ENCODE measurements at places on chromosomes 6 and 20.

DNA sequence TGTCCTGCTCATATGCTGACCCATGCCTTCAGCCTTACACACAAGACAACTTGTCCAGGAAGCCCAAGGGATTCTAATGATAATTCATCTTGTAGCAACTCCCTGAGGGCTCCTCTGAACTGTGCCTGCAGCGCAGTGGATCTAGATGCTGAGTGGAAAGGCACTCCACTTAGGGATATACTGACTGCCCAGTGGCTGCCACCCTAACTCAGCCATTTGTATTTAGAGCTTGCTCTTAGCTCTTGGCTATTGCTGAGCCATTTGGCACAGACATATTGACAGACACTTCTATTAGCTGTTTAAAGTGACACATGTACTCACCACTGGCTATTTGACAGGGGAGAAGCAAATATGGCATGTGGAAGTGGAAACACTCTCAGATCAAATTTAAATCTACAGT is 278.3 kb upstream of the SGK1 start:
- no peak for DNase-seq

DNA sequence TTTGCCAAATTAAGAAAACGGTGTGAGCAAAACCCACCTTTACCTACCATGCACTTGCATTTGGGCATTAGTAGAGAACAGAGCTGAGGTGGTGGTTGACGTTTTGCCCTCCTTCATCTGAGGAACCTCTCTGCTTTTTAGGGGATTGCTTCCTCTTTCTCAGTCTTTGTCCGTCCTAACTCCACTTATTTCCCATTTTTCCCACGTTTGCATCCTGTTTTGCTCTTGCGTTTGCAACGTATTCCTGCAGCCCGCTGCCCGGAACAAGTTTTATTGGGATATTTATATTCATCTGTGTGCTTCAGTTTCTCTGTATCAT is 374 bp upstream of the SERINC1 start:
- no peak for DNase-seq

- no peak for DNase-seq
These were observed 70.4 kb upstream of the VGLL2 start for GRCh38 chr6:117194978-117195377.

GRCh38 chr20:40294747-40295146 is 394.3 kb downstream of the MAFB start:
- DNase-seq: no peak

- DNase-seq: no peak
These were observed 74.7 kb upstream of the TMEM170B start for GRCh38 chr6:11462742-11463397.

DNA sequence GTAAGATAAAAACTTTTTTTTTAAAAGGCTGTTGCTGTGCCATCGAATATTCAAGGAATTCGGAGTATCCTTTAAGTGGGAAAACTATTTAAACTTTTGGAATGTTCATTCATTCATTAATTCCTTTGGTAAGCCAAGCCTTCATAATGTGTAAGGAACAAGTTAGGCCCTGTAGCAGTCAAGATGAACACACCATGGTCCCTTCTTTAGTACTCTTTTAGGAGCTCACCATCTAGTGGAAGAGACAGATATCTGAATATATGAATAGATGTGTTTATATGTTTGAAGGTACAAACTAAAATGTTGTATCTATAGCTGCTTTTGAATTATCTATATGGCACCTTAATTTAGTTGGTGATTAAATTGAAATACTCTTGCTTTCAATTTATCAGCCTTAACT is 5.8 kb downstream of the SPO11 start:
- peak; percentile 41 for DNase-seq

DNA sequence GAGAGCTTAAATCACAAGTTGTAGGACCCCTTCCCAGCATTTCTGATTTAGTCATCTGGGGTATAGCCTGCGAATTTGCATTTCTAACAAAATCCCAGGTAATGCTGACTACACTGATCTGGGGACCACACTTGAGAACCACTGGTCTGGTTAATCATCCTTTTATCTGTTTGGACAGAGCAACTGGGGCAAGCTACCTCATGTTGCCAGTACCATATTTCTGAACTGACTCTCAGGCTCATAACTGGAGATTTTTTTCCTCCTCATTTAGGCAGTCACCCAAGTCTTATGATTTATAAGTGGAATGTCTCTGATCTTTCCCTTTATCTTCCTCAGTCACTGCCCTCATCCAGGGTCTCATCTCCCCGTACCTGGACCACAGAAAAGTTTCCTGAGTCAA is 12.0 kb upstream of the GTF3C6 start:
- peak; percentile 18 for DNase-seq

DNA sequence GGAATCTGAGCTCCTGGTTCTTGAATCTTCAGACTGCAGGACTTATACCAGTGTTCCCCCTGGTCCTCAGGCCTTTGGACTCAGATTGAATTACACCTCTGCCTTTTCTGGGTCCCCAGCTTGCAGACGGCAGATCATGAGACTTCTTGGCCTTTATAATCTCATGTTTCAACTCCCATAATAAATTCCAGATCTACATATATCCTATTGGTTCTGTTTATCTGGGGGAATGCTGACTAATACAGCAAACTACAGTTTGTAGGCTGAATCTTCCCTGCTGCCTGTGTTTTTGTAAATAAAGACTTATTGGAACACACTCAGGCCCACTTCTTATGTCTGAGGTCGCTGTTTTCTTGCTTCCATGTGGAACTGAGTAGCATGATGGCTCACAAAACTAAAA is 184.7 kb downstream of the HDGFL1 start:
- no peak for DNase-seq

- no peak for DNase-seq
These were observed 136.8 kb downstream of the ALDH8A1 start for GRCh38 chr6:134813146-134813545.

- no peak for DNase-seq
These were observed 1.5 kb downstream of the EPM2A start for GRCh38 chr6:145733810-145734209.

DNA sequence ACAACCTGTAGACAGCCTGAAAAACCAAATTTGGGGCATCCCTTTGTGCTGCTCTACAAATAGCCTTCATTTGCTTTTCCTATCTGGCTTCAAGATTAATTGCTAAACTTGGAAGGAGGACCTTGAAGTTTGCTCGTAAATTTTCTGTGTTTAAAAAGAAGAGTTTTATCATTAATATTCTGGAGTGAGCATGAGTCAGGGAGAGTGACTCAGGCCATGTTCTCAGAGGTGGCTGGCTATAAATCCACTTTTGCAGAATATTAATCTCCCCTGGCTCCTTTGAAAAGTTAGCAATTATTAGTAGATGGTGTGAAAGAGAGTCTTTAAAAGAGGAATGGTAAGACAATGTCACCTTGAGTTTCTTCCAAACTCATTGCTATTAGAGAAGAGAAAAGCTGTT is 91.0 kb downstream of the ANKEF1 start:
- no peak for DNase-seq

DNA sequence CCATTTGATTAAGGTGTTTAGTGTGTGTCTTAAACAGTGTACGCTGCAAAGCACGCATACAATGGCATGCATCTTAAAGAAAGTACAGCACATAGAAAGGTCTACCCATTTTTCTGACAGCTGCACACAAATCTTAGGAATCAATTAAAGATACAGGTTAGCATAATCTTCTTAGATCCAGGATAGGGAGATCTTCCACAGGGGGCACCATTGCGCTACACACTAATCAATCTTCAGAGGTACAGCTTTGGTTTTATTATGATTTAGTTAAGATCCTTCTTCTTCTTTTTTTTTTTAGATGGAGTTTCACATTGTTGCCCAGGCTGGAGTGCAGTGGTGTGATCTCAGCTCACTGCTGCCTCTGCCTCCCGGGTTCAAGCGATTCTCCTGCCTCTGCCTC is 63.7 kb upstream of the BEND3 start:
- DNase-seq: no peak

GRCh38 chr20:21713901-21714296 is 8.4 kb downstream of the PAX1 start:
- no peak for DNase-seq

DNA sequence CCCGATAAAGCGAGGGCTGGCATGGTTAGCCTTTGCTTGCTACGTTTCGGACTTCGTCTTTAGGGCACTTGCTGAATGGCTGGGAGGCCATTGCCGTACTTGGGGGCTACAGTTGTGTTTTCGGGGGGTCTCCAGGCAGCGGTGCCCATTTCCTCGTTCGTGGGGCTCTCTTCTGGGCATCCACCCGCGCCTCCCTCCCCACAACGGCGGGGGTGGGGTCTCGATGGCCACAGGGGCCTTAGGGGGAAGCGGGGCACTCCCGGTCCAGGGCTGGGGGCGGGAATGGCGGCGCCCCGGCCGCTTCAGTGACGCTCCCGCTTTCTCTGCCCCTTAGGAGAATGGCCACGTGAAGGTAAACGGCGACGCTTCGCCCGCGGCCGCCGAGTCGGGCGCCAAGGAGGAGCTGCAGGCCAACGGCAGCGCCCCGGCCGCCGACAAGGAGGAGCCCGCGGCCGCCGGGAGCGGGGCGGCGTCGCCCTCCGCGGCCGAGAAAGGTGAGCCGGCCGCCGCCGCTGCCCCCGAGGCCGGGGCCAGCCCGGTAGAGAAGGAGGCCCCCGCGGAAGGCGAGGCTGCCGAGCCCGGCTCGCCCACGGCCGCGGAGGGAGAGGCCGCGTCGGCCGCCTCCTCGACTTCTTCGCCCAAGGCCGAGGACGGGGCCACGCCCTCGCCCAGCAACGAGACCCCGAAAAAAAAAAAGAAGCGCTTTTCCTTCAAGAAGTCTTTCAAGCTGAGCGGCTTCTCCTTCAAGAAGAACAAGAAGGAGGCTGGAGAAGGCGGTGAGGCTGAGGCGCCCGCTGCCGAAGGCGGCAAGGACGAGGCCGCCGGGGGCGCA is 2.4 kb downstream of the MARCKS start:
- DNase-seq: peak; percentile 10
